Mesenteric fat pad (tissue), 1 donor: ENCODE measurements at places on chromosomes 4 and X. TPM values are rescaled to one million over a fixed set of nuclear protein-coding genes. Genes with fewer than 3 reads are reported as not detected.

The FHL1 gene
- total RNA-seq = 3,576 TPM

The DCAF8L2 gene
- total RNA-seq = not detected

The MAOB gene
- total RNA-seq = 113 TPM

The EVC gene
- 16.6 TPM for total RNA-seq

The TASL gene
- total RNA-seq = 4.0 TPM

The ADH7 gene
- total RNA-seq = not detected

The RPS6KA3 gene
- total RNA-seq = 38.3 TPM

The AFM gene
- total RNA-seq = not detected

The MEPE gene
- not detected for total RNA-seq

The CT83 gene
- not detected for total RNA-seq

The TBX22 gene
- total RNA-seq = not detected

The CLIC2 gene
- 20.8 TPM for total RNA-seq

The PIR gene
- 30.0 TPM for total RNA-seq

The PDGFRA gene
- 181 TPM for total RNA-seq

The OPRPN gene
- not detected for total RNA-seq

The PDZD4 gene
- total RNA-seq = 2.5 TPM

The SGMS2 gene
- total RNA-seq = 26.3 TPM

The PHEX gene
- 0.45 TPM for total RNA-seq

The TACR3 gene
- not detected for total RNA-seq

The UCP1 gene
- not detected for total RNA-seq

The S100P gene
- total RNA-seq = 16.1 TPM

The PRRG1 gene
- 32.4 TPM for total RNA-seq

The GYG2 gene
- 377 TPM for total RNA-seq

The KIT gene
- total RNA-seq = 7.8 TPM

The TEX11 gene
- total RNA-seq = not detected

The CT45A8 gene
- total RNA-seq = not detected

The TXK gene
- 1.6 TPM for total RNA-seq

The AREG gene
- total RNA-seq = 41.0 TPM

The CHIC1 gene
- 5.2 TPM for total RNA-seq
